Activated T-cell treated with anti-CD3 and anti-CD28 coated beads, Interleukin-2, amount 50 U/mL, for 72 hours (primary cell): ENCODE measurements at places on chromosomes 16 and 17.

DNA sequence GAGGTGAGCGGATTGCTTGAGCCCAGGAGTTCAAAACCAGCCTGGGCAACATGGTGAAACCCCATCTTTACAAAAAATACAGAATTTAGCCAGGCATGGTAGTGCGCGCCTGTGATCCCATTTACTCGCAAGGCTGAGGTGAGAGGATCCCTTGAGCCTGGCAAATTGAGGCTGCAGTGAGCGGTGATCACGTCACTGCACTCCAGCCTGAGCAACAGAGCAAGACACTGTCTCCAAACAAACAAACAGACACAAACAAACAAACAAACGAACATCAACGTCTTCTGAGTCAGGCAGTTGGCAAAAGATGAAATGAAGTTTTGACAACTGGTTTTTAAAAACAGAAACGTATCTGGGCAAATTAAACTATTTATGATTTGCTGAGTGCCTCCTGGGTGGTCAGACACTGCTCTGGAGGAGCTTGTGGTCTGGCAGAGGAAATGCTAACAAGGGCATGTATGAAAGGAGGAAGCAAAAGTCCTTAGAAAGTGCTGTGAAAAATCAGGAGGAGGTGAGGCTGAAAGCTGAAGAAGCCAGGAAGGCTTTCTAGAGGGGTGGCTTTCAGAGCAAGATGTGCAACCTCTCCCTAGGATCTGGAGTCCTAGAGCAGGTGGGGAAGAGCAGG, 10.2 kb upstream of the KRT20 start:
- no peak for DNase-seq

GRCh38 chr17:8940866-8941471, 24.5 kb downstream of the PIK3R5 start:
- DNase-seq, result peak; percentile 60

DNA sequence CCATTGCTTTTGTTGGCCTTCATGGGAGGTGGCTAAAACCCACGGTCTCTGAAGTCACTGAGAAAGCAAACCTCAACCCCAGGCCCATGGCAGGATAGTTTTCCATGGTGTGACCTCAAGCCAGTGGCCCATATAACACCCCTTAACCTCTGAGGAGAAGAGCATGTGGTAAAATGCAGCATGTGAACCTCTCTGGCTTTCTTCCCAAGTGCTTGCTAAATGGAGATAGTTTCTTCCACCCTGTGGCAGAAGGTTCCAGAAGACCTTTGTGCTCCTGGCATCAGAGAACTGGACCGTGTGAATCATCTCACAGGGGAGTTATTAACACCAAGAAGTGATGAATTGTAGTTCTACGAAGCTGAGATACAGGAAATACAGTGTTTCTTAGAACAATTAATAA, 47.3 kb downstream of the MYOCD start:
- no peak for DNase-seq

DNA sequence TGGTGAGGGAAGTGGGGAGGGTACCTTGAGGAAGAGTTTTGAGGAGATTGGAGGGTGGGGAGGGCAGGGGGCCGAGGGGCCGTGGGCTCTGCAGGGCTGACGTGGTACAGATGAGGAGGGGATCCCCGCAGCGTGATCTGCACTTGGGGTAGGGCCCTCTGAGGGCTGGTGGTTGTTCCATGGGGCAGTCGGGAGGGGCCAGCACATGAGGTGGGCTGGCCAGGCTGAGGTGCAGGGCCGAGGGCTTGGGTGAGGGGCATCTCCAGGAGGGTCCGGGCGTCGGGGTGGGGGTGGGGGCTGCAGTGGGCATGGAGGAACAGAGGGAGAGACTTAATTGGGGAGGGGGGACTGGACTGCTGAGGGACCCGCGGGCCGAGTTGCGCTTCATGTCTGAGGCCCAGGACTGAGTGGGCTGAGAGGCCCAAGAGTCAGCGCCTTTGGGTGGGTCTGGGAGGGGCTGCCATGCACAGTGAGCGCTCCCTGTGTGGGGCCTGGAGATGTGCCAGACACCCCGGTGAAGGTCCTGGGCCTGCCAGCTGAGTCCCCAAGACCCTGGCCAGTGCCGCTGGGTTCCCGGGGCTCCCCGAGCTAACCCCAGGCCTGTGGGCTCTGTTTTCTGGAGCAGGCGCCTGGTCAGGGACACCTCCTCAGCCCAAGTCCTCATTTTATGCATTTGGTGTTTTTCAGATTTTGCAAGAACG, 13.3 kb downstream of the PRSS27 start:
- no peak for DNase-seq

GRCh38 chr16:31382485-31383161, 10.5 kb upstream of the ITGAD start:
- DNase-seq, result peak; percentile 81

DNA sequence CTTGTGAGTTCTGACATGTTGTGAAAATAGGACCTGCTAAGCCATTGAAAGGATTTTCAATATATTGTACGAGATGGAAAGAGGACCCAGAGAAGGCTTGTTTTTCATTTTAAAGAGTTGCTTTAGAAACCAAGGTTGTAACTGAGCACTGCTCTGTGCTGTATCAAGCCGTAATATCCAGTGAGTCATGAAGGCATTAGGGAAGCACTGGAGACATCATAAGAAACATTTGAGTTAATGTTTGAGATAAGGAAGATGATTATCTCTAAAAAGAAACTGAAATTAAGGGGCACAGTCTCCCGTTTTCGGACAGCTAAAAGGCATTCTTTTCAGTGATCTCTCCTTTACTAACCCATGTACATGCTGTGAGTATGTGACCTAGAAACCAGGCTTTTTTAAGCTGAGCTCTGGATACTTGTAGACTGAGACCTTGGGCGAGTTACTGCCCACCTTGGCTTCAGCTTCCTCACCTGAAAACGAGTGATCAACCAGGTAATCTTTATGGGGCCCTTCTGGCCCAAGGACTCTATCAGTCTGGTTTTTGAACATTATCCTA, 149.2 kb upstream of the TBX2 start:
- no peak for DNase-seq

DNA sequence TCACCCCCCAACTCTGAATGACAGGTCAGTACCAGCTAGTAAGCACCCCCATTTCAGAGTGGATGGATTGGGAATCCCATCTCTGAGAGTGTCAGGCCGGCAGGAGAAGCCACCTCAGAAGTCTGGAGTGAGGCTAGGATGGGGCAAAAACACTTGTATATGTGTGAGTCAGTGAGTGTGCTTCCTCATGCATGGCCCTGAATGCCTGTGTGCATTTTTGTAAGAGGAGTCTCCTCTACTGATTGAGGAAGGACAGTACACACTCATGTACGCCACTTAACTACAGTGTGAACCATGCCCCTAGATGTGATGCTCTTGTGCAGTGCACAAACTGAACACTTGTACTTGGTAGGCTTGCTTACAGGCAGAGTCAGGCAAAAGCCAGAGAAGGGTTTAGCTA, 22.3 kb upstream of the NAGS start:
- no peak for DNase-seq

DNA sequence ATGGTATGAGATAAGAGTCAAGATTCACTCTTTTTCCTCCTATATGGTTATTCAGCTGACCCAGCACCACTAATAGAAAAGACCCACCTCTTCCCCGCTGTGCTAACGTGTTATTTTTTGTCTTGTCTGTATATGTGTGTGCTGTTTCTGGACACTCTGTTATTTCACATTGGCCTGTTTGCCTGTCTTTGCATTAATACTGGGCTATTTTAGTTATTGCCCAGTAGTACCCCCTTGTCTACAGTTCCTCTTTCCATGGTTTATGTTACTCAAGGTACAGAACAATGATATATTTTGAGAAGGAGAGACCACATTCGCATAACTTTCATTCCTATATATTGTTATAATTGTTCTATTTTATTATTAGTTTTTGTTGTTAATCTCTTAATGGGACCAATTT, 74.0 kb upstream of the SIAH1 start:
- no peak for DNase-seq

DNA sequence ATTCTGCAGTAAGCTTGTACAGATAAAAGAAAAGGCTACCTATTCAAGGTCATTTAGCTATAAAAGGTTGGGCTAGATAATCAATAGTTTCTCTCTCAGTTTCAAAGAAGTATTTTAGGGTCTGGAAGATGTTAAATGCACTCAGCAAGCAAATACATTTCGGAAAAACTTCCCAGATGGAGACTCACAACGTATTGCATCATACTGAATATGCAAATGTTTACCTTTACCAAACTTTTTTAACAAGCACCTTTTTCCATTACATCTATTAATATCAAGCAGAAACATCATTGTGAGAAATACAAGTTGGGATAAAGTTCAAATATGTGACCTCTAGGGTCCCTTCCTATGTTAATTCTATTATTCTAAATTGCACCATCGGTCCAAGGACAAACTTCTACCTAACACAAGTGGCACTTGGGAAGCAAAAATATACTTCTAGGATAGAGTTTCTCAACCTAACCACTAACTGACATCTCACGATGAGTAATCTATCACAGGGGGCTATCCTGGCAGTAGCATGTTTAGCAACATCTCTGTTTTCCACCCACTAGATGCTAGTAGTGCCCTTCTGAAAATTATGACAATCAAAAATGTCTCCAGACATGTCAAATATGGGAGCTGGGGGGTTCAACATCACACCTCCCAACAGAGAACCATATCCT, 14.5 kb downstream of the KANSL1 start:
- DNase-seq, result no peak

DNA sequence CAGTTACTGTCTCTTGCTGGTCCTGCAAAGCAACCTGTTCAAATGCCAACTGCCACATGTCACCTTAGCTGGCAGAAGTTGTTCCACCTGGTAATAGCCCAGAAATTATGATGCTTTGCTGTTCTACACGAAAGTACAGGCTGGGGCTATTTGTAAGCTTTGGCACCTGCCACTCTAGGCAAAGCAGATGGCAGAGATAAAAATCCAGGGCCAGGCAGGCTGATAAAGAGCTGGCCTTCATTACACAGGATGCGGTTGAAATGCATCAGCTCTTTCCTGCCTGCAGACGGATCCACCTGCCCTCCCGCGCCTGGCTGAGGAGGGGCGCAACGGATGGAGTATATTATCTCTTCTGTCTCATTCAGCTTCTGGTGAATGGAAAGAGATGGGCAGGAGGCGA, 29.3 kb upstream of the KDM8 start:
- peak; percentile 58 for DNase-seq
